ENCODE measurements at places on chromosomes 13 and 19.
A peak's percentile ranks its signal among the peaks of the same experiment; 100 is the strongest.

- no peak for DNase-seq
Measured at GRCh38 chr19:3591876-3592613, 6.8 kb downstream of the GIPC3 start.

DNA sequence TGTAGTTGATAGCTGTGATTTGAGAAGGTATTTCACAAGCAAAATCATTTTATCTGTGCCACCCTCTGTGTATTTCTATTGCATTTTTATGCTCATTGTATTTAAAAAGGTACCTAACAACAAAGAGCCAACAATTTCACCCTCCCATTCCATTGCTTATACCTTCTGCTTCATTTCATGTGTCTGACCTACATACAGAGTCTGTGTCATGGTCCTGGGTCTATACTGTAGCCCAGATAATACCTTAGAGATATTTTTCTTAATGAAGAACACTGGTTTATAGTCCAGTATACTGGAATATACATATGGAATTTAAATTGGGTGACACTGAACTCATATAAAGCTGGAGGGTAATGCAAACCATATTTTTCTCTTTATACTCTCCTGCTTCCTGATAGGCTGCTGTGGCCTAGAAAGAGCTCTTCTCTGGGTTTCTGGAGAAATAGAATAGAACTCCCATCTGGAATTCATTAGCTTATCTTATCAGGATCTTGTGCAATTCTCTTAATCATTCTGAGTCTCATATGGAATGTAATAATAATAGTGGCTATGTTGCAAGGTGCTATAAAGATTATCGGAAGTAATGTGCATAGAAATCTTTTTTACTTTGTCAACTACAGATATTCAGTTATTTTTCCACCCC is 31.8 kb upstream of the SPART start:
- DNase-seq = no peak

DNA sequence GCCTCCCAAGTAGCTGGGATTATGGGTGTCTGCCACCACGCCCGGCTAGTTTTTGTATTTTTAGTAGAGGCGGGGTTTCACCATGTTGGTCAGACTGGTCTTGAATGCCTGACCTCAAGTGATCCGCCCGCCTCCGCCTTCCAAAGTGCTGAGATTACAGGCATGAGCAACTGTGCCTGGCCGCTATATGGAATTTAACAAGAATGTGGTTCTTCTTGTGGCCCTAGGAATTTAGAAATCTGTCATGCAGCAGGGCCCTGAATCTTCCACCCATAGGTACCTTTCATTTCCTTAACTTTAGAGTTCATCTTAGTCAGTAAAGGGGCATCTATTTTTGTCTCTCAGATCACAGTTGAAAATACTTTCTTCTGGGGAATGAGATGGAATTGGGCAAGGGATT is 25.6 kb upstream of the NDFIP2 start:
- peak; percentile 88 for DNase-seq

DNA sequence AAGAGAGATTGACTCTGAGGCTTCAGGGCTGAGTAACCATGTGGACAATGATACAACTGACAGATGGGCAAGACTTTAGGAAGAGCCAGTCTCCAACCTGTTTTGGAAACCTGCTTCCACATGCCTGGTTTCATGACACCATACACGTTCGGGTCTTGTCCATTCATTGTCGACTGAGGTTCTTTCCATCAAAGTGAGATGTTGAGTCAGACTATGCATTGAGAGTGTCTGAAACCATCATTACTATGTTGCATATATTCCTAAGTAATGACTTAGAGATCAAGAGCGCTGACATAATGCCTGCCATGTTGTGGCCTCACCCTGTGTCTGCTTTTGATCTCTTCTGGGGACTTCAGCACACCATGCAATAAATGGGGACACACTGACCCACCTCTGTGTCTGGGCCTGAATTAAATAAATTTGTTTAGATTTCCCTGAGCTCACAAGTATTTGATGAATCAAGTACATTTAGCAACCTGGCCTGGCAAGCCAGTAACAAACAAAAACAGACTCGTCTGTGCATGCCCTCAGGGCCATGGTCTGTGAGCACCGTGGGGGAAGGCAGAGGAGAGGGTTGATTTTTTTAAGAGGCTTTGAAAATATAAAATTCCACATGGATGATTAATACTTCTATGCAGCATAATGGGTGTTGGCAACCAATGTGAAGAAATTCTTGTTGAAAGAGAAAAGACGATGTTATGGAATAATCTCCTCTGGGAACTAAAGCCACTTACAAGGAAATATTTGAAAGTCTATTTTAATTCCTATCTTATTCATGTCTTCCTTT is 49.9 kb upstream of the UBAC2 start:
- DNase-seq = peak; percentile 98

- no peak for DNase-seq
Measured at GRCh38 chr13:21719463-21719862, 48.6 kb downstream of the FGF9 start.

Data from PC-9 (cell line).